ENCODE measurements at places on chromosomes 2 and 18.

DNA sequence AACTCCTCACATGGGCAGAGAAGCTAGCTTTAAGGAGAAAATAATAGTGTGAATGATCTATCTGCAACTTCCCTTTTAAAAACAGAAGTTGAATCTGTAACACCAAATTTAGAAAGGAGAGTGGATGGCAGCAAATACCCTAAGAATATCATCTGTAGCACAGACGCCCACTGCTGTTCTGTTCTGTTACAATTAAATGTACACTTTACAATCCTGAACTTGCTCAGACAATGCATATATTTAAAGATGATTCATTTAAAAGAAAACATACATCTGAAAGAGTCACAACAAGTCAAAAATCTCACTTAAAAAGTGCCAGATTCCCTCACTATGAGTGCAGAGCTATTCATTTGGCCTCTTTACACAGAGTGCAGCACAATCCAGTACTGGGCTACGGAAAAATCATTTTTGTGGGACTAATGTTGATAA, 8.0 kb upstream of the SERTAD2 start:
- DNase-seq, result no peak

DNA sequence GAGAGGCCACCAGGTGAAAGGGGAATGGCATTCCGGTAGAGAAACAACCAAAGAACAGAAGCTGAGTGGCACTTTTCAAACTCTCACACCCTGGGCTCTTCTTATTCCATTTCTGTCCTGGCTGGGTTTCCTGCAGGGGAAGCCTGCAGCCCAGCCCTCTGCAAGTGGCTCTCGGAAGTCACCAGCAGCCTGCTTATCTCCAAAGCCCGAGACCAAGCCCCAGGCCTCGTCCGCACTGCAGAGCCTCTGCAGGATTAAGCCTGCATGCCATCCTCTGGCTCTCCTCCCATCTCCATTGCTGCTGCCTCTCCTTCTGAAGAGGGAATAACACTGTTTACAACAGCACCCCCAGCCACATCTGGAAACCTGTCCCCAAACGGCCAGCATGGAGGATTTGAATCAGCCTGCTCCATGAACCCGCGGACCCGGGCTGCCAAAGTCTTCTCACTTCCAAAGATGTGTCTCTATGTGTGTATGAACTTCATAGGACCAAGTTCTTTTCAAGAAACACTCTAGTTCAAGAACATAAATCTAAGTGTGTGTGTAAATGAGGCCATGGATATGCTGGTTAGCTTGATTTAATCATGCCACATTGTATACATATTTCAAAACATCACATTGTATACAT, 54.2 kb downstream of the DIPK1C start:
- DNase-seq, result no peak

DNA sequence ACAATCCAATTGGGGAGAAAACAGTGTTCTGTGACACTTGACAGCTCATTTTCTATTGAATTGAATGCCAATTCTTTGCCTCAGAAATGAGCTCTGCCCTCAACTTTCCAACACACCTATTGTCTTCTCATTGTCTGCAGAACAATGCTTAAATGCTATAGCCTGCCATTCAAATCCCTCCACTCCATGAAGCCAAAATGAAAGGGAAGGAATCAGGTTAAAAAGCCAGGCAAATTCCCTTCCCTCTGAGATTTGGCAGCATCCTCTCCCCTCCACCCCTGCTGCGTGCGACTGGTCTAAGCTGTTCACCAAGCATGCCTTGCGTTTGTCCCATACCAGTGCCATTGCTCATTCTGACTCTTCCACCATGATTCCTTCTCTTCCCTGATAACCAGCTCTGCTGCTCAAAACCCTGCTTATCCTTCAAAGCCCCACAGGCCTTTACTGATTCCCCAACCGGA, 32.4 kb upstream of the TMEM131 start:
- no peak for DNase-seq

DNA sequence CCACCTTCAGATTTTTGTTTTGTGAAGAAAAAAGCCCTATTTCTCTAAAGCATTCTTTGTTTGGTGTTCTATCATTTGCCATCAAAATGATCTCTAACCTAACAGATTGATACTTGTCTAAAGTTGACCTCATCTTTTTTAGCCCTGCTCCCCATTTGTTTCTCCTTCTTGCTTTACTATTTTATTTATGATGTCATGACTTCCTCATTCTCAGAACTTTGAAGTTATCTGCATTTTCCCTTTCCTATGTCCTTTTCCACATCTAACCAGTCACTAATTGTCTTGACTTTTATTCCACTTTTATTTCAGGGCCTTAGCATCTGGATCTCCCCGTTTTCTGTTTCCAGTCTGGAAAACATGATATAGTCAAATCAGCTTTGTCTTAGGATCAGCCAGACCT, 8.3 kb downstream of the RAPGEF4 start:
- no peak for DNase-seq

- DNase-seq, result no peak
Measured at GRCh38 chr2:129276978-129277584, 702.4 kb upstream of the RAB6C start.

DNA sequence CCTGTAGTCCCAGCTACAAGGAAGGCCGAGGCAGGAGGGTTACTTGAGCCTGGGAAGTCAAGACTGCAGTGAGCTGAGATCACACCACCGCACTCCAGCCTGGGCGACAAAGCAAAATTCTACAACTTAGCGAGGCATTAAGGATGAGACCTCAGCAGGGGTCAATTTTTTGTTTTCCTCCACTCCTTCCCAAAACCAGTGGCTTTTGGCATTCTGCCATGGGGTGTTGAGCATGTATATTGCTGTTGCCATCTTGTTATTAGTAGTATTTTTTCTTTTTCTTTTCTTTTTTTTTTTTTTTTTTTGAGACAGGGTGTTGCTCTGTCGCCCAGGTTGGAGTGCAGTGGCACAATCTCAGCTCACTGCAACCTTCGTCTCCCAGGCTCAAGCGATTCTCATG, 8.9 kb upstream of the GIGYF2 start:
- DNase-seq, result no peak
